ENCODE measurements at places on chromosomes 6 and 20. TPM values are rescaled to one million over a fixed set of nuclear protein-coding genes. Genes with fewer than 3 reads are reported as not detected.

DNA sequence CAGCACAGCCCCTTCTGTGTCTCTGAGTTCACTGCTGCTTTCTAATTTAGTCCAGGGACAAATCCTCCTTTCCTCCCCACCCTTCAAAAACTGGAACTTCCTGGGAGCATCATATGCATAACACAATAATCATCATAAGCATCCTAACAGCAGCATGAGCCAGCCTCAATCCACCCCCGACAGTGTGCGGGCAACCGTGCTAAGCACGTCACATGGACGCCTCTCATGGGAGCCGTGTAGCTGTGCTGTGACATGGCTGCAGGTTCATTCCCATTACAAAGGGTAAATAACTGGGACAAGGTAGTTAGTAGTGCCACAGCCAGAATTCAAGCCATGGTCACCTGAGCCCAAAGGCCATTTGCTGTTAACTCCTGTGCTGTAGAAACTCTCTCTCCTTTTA is 24.5 kb upstream of the ULBP3 start:
- no peak for DNase-seq

GRCh38 chr6:166440729-166441128 is 58.0 kb upstream of the MPC1 start:
- DNase-seq: no peak

The MOG gene
- not detected for total RNA-seq

- no peak for DNase-seq
Measured at GRCh38 chr6:118507636-118508035, 40.5 kb upstream of the PLN start.

The TFAP2A gene
- 24.6 TPM for total RNA-seq

The HLA-C gene
- total RNA-seq: 136 TPM

The PIGU gene
- 32.1 TPM for total RNA-seq

- no peak for DNase-seq
Measured at GRCh38 chr20:40634891-40635290, 54.1 kb downstream of the MAFB start.

The APOBEC2 gene
- total RNA-seq: not detected

GRCh38 chr20:6388671-6389197 is 265.9 kb upstream of the FERMT1 start:
- DNase-seq: no peak

DNA sequence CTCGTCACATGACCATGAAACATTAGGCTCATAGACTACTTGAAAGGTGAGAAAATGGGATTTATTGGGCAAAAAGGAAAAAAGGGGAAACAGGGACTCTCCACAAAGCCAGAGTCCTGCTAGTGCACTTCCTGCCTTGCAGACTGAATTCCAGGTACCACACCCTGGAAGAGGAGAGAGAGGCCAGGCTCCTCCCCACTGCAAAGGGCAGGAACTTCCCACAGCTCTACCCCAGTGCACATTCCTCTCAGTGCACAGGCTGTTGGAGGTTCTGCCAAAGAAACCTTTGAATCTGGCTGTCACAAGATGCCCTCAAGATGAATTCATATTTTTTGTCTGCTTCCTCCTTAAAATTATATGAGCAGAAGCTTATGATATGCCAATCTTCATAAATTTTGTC is 920.4 kb upstream of the GJE1 start:
- peak; percentile 21 for DNase-seq

DNA sequence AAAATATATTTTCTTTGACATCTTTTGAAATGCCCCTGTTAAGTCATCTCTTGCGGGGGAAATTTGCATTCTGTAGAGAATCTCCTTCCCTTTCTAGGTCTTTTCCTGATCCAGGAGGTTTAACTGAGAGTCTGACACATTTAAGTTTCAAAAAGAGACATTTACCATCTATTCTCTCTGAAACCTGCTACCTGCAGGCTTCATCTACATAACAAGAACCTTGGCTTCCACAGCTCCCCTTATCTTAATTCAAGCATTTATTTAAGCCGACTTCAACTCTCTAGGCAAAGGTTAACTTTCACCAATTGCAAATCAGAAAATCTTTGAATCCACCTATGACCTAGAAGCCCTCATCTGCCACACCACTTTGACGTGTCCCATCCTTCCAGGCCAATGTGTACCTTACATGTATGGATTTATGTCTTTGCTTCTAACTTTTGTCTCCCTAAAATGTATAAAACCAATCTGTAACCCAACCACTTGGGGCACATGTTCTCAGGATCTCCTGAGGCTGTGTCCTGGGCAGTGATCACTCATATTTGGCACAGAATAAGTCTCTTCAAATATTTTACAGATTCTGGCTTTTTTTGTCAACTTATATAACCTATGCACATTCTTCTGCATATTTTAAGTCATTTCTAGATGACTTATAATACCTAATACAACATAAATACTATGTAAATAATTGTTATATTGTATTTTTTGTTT is 666.7 kb downstream of the UTRN start:
- no peak for DNase-seq

Measured in SK-MEL-5 (cell line).